ENCODE measurements at places on chromosomes 7 and 10.
A peak's percentile ranks its signal among the peaks of the same experiment; 100 is the strongest.

GRCh38 chr7:151810441-151811232, 66.3 kb downstream of the PRKAG2 start:
- DNase-seq, result no peak

- DNase-seq, result no peak
Observed at GRCh38 chr10:15781381-15781960, 61.7 kb upstream of the ITGA8 start.

- no peak for DNase-seq
Observed at GRCh38 chr7:47194516-47195057, 387.3 kb downstream of the TNS3 start.

DNA sequence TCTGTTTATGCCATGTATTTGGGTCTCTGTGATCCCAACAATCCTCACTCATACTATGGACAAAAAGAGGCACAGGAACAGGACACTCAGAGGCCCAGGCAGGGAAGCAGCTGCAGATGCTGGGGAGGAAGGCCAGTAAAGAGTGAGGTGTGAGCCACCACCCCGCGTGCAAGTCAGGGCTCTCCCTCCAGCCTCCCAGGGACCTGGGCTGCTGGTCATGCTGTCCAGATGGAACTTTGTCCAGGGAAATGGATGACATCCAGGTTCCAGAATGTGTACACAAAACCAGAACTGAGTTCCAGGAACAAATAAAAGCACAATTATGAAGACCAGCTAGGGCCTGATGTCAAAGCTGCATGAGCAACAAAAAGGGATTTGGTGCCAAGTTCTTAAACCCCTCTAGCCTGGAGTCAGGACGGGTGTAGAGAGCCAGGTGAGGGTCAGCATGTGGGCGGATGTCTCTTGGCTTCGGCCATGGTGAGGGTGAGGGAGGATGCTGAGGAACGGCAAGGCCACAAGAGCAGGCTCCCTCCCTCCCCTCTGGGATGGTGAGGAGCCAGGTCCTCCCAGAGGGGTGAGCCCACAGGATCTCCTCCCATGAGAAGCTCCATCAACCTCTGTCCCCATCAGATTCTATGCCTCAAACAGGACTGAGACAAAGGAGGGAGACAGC, 739.7 kb downstream of the PARD3 start:
- no peak for DNase-seq

DNA sequence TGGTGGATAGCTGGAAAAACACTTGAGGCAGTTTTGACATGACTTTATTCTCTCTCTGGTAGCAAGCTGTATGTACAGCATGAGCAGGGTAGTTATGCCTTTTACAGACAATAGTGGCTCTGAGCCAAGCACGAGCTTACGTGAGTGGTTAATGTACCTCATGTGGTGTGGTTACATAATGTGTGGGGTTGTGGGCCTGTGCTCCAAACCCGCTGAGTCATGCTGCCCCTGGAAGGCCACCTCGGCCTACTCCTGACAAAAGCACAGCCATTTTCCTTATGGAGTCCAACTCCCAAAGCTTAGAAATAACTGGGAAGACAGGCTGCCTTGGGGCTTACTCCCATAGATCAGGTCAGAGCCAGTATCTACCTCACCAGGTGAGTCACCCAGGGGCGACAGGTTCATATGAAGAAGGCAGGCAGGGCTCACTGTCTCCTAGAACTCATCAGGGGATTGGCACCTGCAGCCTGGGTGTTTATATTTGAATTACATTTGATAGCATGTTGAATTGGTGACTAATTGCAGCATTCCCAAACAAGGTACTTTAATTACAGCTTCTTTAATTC, 404.5 kb downstream of the ADRA2A start:
- no peak for DNase-seq

GRCh38 chr7:107946451-107946850, 55.5 kb downstream of the DLD start:
- DNase-seq, result no peak

DNA sequence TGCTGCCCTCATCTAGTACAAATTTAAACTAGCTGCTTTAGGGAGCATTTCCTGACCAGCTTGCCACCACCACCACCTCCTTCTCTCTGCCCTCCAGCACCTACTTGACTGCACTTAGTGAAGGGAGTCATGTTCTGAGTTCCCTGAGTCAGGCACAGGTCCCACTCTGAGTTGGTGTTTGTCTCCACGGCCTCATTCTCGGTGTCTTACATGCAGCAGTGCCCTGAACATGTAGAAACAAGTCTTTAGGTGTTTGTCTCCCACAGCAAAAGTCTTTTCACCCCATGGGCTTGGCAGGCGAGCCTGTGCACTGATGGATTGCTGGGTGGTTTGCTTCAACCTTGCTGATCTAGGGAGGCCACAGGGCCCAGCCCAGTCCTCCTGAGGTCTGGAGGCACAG, 16.9 kb downstream of the TSPAN14 start:
- DNase-seq, result no peak

DNA sequence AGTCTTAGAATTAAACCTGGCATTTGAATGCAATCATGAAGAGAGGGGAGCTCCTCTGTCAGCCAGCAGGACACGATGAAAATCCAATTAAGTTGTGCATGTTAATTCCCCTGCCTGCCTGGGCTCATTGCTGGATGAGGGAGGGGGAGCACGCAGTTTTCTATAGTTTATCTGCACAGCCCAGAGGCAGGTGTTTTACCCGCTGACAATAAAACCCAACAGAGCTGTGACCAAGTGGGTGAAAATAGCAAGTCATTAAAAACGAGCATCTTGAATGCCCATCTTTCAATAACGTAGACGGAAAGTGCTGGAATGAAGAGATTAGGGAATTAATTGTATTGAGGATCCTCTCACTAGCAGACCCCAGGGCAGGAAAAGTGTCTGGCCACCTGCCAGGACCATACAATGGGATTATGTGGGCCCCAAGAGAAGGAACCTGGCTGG, 100.1 kb upstream of the FAM20C start:
- no peak for DNase-seq

DNA sequence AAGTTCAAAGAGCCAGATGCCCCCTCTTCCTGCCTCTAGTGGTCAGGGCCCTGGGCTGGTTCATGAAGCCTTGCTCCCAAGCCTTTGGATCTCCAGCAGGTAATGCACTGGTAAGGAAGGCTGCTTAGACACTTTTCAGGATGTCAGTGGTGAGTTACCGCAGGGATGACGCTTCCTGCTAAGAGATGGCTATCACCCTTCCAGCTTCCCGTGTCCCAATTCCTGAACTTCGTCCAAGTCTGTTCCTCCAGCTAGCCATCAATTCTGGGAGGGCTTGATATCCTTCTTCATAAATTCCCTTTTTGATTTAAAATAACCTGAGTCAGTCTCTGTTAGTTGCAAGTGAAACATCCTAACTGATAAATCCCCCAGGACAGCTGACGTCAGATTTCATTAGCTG, 221.2 kb downstream of the PLXNA4 start:
- DNase-seq, result no peak

DNA sequence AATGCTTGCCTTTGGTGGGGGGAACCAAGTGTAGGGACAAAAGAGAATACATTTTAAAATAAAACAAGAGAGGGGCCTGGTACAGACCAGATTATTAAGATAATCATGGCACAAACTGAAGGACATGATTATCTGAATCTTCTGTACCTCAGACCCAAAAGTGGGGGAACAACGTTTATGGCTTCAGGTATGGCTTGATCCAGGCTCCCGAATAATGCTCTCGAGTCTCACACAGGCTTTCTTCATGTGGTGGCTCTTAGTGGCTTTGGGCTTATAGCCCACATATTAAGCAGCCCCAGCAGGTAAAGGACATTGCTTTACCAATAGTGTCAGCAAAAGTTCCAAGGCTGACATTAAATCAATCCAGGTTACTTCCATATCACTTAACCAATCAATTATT, 106.8 kb upstream of the FOXK1 start:
- no peak for DNase-seq

GRCh38 chr7:41002741-41003610, 699.9 kb downstream of the INHBA start:
- DNase-seq, result no peak

DNA sequence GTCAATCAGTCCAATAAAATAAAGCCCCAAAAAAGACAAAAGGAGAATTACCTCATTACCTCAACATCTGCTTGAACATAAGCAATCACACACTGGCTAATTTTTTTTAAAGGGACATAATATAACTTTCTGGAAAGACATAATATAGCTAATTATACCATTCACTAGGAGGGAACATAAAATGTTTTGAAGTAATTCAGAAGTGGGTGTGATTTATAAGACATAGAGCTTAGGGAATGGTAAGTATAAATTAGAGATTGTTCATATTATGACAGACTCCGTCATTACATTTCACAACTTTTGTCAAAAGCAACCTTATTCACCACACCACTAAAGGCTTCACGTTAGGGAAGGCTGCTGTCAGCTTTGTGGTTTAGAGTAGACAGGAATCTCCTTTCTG, 3.8 kb downstream of the SHTN1 start:
- DNase-seq, result no peak

- DNase-seq, result no peak
Observed at GRCh38 chr7:28205506-28205905, 24.9 kb upstream of the JAZF1 start.

GRCh38 chr7:136652635-136653370, 215.6 kb upstream of the CHRM2 start:
- DNase-seq, result no peak

- no peak for DNase-seq
Observed at GRCh38 chr7:149785402-149785801, 12.0 kb upstream of the ZNF467 start.

GRCh38 chr7:2873146-2873545, 29.0 kb upstream of the GNA12 start:
- no peak for DNase-seq

- DNase-seq, result no peak
Observed at GRCh38 chr10:33073641-33074415, 115.8 kb upstream of the ITGB1 start.

- peak; percentile 64 for DNase-seq
Observed at GRCh38 chr7:2864999-2865670, 21.0 kb upstream of the GNA12 start.

DNA sequence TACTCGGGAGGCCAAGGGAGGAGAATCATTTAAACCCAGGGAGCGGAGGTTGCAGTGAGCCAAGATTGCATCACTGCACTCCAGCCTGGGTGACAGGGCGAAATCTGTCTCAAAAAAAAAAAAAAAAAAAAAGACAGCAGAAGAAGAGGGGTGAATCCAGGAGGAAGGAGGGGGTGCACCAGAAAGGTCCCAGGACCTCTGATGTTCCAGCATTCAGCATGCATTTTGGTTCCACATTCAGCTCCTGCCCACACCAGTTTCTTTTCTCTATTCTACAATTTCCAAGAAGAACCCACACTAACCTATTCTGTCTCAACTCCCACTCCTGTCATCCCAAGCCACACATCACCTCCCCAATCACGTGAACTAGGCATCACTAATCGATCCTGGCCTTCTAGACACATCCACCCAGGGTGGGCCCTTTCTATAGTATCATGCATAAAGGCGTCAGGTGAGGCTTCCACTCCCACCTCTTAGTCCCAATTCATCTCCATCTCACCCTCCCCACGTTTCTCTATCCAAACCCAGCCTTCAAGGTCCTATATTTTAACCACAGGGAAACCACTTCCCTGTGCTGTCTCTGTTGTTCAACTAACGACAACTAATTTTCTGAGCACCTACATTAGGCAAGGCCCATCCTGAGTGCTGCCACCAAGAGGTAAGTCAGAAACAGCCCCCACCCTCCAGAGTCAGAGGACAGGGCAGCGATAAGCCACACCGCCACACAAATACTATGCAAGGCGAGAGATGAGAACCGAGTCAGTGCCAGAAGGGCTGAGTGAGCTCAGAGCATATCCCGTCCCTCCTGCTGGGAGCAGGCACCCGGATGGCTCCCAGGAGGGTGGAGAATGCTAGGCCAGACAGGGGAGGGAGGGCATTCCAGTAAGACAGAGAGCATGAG, 2.2 kb downstream of the ANXA11 start:
- no peak for DNase-seq

GRCh38 chr10:30637881-30638467, 8.4 kb upstream of the LYZL2 start:
- DNase-seq, result no peak

GRCh38 chr7:38385682-38386081, 112.2 kb upstream of the TARP start:
- no peak for DNase-seq

- DNase-seq, result no peak
Observed at GRCh38 chr10:114173603-114173920, 441 bp downstream of the CCDC186 start.

DNA sequence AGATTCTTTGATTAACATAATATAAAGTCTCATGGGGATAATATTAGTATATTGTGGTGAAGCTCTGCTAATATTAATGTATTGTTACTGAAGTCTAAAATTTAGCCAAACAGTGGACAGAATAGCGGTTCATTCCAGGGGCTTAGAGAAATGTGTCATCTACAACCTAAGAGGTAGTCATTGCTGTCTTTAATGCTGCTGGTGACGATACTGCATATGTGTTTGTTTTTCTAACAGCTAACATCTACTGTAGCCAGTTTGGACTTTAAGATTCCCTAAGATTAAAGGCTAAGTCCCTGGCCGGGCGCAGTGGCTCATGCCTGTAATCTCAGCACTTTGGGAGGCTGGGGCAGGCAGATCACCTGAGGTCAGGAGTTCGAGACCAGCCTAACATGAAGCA, 102.0 kb upstream of the SAMD8 start:
- no peak for DNase-seq

GRCh38 chr7:151277631-151278030, 29.1 kb upstream of the SMARCD3 start:
- no peak for DNase-seq

DNA sequence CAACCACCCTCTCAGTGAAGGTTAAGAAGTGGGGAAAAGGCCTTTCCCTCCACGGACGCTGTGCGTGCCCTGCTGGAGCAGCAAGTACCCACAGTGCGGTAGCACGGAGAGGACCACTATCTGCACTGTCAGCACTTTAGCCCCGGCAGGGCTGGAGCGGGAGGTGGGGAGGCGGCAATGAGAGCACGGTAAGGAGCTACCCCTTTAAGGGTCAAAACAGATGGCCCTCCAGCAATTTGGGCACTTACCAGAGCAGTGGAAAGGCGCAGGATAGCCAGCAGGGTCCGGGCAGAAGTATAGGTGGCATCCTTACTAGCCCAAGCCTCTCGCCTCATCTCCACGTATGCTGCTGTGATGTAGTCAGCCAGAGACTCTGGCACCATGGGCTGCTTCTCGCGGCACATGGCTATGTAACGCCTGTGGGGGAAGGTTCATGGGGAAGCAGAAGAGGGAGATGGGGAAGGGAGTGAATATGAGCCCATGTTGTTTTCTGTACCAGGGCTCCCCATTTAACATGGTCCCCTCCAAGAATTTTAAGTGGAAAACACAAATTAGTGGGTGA, 5.2 kb downstream of the COPS6 start:
- DNase-seq, result no peak

- DNase-seq, result no peak
Observed at GRCh38 chr7:131238347-131238931, 89.2 kb upstream of the MKLN1 start.

DNA sequence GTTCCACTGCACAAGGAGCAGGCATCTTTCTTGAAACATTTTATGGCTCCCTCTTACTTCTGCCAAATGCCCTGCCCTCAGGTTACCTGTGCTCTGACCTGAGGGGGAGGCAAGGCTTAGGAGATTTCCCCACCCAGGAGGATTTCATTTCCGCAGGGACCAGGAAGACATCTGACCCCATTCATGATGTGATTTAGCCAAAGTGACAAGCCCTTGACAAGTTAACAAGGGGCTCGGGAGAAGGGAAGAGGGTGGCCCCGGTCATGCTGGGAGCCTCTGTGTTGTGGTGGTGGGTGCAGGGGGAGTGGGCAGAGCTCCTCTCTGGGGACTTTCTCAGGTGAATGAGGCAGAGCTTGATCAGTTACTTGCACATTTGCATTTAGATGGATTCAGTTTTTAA, 18.9 kb downstream of the GIMAP5 start:
- DNase-seq, result no peak
